ENCODE measurements at places on chromosomes 3 and 15. TPM values are rescaled to one million over a fixed set of nuclear protein-coding genes. Genes with fewer than 3 reads are reported as not detected.

TMEM212 gene
- total RNA-seq = not detected

ZPLD1 gene
- not detected for total RNA-seq

ZNF860 gene
- total RNA-seq = 0.52 TPM

GADL1 gene
- not detected for total RNA-seq

TM4SF4 gene
- total RNA-seq = not detected

ZIC4 gene
- total RNA-seq = not detected

GCSAM gene
- total RNA-seq = not detected

RBPMS2 gene
- total RNA-seq = not detected

CERS3 gene
- not detected for total RNA-seq

PP2D1 gene
- not detected for total RNA-seq

LRRN1 gene
- 0.40 TPM for total RNA-seq

WDR93 gene
- total RNA-seq = under 0.01 TPM

FOXB1 gene
- not detected for total RNA-seq

SLC2A2 gene
- total RNA-seq = not detected

ZKSCAN7 gene
- 7.1 TPM for total RNA-seq

CCR4 gene
- not detected for total RNA-seq

RARRES1 gene
- total RNA-seq = 88.2 TPM

IGSF11 gene
- total RNA-seq = not detected

ROBO2 gene
- total RNA-seq = 9.6 TPM

TGM4 gene
- total RNA-seq = not detected

SUMF1 gene
- 46.2 TPM for total RNA-seq

BMF gene
- 30.4 TPM for total RNA-seq

SMAD6 gene
- 5.3 TPM for total RNA-seq

CISH gene
- total RNA-seq = 2.7 TPM

TMEM207 gene
- total RNA-seq = not detected

SPINT1 gene
- total RNA-seq = 4.1 TPM

THPO gene
- total RNA-seq = 0.56 TPM

ST8SIA2 gene
- total RNA-seq = not detected

MYZAP gene
- 0.72 TPM for total RNA-seq

AGTR1 gene
- total RNA-seq = 3.0 TPM

IDH3A gene
- 52.8 TPM for total RNA-seq

Data from epithelial cell of alveolus of lung (primary cell).